ENCODE measurements at places on chromosomes 13 and 19.

GRCh38 chr13:72431981-72432682, 295.3 kb downstream of the MZT1 start:
- DNase-seq, result no peak

- DNase-seq, result no peak
Observed at GRCh38 chr19:35417713-35418534, 30.1 kb upstream of the FFAR2 start.

GRCh38 chr13:89695343-89696257, 1651.9 kb upstream of the MIR17HG start:
- peak; percentile 25 for DNase-seq

- DNase-seq, result no peak
Observed at GRCh38 chr13:93726173-93726957, 499.8 kb downstream of the GPC6 start.

DNA sequence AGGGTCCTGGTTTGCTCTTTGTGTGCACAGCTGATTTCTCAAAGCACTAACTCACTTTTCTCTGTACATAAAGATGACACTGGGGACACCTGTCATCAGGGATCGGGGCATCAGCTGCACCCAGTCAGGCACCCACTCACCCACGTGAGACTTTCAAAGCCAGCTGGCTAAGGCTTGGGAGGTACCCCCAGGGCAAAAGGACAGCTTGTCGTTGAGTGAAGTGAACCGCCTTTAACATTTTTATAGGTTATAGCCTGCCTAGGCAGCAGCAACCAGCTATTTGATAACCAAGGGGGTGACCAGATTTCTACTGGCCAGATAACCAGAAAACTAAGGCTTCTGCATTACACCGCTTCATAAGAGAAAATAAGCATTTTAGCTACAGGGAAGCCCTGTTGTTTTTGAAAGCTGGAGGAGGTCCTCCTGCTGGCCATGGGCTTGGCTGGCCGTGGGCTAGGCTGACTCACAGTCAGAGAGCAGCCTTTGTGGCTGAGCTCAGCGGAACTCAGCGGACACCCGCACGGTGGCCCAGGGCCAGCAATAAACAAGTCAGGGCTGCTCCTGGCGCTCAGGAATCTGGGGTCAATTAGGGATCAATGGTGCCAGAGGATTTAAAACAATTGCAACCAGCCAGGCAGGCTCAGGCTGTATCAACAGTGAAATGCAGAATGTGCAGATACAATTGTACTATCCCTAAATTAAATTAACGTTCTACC, 57.1 kb downstream of the ALOX5AP start:
- peak; percentile 15 for DNase-seq

DNA sequence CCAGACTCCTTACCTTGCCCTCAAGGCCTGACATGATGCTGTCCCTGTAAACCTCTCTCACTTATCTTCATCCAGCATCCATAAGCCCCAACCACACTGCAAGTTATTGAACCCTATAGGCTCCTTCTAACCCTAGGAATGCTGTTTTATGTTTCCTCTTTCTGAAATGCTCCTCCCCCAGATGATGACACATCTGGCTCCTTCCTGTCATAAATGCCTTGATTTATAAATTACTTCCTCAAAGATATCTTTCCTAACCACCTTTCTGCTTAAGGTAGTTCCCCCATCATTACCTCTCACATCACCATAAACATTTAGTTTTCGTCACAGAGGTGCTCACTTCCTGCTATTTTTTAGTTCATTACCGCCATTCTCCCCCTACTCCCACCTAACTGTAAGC, 12.3 kb downstream of the RUBCNL start:
- DNase-seq, result no peak

Measured in RPMI8226 (cell line).